Fibroblast of the conjunctiva (primary cell): ENCODE measurements at places on chromosomes 5 and 9.

DNA sequence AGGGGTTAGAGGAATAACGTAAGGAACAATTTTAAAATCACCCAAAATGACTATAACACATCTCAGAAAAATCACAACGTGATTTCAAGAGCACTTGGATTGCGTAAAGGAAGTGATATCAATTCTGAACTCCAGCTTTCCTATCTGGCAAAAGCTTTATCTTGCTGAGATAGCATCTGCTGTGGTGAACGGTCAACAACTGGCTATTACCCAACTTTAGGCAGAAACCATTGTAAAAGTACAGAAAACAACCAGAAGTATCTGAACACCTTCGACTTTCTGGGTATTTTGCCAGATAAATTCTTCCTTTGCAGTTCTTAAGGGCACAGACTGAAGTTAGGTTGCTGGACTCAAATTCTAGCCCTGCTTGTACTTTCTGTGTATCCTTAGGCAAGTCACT lies 9.2 kb downstream of the ABLIM3 start:
- no peak for DNase-seq

DNA sequence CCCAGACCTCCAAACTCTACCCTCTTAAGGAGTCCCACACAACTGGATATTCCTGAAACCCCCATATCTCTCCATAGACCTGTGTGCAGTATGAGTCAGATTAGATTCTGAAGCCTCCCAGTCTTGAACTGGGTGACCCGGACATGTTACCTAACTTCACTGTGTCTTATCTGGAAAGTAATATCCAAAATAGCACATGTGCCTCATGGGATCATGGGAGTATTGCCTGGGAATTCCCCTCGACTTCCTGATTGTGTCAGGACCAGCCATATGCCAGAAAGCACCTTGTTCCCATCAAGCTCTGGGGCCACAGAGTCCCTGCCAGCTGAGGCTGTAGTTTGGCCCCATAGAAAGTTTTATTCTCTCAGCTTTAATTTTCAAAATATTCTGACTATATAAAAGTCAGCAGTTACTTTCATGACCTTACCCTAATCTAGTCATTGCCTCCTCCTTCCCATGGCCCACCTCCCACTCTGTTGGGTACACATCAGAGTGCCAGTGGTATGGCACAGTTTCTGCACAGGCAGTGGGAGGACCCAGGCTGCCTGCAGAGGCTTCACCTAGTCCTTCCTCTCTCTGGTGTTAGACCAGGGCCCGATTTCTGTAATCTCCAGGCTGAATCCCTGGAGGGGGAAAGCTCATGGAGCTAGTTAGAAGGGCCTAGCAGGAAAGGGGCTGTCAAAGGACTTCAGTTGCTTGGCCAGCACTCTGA lies 19.5 kb upstream of the B4GALT1 start:
- no peak for DNase-seq

- no peak for DNase-seq
Observed at GRCh38 chr9:18504707-18505106, 30.8 kb downstream of the ADAMTSL1 start.

GRCh38 chr5:79408028-79408427 lies 105.9 kb downstream of the HOMER1 start:
- DNase-seq: no peak

- no peak for DNase-seq
Observed at GRCh38 chr5:132790201-132790865, 13.3 kb upstream of the SEPTIN8 start.

DNA sequence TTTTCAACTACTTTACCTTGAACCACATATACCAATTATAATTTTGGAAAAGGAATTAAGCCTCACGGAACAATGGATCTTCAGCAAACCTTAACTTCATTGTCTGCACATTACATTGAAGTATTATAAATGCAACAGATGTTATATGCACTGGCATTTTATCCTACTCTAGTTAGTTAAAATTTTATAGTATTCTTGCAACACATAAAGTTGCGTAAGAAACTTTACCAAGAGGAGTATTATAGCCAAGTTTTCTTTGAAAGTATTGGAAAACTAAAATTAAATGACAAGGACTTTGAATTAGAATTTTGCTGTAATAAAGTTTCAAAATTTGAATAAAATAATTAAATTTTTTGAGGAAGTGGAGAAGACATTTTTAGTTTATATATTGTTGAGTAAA lies 63.4 kb upstream of the SREK1 start:
- DNase-seq: no peak

DNA sequence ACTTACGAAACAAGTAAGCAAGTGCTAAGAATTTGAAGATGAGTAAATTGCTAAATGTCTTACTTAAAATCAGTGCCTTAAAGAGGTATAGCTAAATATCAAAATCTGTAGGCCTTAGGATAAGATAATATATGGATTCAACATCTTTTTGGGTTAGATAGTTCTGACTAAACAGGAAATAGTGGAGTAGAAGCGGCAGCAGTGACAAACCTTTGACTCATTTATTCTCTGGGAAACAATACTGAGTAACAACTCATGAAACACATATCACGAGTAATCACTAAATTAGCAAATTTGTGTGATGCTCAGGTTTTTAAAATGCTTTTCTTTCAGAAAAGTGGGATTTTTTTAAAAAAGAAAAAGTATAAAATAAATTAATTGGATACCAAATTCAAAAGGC lies 762.1 kb upstream of the TYRP1 start:
- no peak for DNase-seq

DNA sequence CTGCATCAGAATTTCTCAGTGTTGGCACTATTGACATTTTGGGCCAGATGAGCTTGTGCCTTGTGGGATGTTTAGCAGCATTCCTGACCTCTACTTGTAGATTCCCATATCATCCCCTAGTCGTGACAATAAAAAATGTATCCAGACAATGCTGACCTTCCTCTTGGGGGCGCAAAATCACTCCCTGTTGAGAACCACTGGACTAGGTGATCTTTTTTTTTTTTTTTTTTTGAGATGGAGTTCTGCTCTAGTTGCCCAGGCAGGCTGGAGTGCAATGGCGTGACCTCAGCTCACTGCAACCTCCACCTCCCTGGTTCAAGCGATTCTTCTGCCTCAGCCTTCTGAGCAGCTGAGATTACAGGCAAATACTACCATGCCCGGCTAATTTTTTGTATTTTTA lies 22.6 kb downstream of the STXBP1 start:
- DNase-seq: no peak

DNA sequence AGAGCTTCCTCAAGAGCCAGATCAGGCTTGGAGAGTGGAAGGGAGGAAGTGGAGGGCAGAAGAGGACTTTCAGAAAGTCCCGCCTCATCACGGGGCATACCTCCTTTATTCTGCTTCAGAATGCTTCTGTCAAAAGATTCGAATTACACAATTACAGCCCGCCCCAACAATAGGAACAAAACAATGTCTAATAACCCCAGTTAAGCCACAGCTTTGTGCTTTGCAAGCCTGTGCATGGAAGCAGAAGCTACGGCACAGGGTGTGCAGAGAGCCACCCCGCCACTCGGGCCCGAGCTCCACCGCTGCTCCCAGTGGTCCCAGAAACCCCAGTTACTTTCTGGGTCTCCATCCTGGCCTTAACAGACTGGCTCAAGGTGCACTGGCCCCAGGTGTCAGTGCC lies 23.5 kb downstream of the HNRNPH1 start:
- DNase-seq: no peak

- no peak for DNase-seq
Observed at GRCh38 chr5:86861512-86861911, 243.8 kb downstream of the COX7C start.
